HuH-7 (cell line): ENCODE measurements at places on chromosomes 2 and 18.

DNA sequence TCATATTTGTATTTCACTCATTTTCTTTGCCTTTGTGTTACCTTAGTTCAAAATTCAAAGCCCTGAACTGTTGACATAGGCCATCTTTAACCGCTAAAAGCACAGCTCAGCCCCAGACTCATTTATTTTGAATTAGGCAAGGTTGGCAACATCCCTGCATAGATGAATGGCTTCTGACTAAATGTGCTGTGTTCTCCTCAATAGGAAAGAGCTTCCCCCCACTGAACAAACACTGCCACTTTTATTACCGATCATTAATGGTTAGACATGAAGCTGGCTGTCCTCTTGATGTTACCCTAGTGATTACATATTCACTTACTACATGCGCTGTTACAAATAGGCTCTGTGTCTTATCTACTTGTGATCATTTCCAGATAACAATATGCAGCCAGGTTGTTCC is 170.7 kb downstream of the ADCYAP1 start:
- peak; percentile 43 for DNase-seq

GRCh38 chr2:2914252-2914651 is 463.4 kb downstream of the EIPR1 start:
- no peak for DNase-seq

DNA sequence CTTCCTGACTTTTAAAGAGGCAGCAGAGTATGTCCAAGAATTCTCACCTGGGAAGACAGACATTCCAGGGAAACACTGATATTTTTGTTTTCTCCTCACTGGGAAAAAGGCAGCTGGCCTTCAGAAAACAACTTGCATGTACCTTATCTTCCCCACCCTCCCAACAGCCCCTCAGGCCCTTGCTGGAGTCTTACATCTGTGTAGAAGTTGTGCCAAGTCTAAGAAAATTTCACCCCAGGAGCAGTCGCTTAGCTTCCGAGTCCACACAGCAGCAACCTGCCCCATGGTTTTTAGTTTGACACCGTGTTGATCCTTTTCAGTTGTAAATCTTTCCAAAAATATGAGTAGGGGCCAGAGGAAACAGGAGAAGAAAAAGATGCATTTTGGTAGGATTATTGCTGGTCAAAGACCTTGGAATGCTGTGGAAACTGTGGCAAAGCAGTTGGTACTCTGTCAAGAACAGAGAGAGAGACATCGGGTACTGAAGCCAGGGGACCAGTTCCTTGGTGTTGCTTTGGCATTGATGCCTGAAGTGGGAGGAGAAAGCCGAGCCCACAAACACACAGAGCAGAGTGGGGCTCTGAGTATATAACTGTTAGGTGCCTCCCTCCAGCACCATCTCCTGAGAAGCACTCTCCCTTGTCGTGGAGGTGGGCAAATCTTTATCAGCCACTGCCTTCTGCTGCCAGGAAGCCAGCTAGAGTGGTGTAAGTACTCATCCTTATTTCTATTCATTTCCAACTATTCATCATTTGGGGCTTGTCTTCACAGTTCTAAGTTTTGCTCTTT is at the start of gene SLC14A1:
SLC14A1 (plus strand) TSS at position 615 of the 789 bp plus-strand sequence. CDS start 6,140 bp downstream, outside the sequence.
- DNase-seq = no peak

GRCh38 chr2:239273280-239274234 is 127.3 kb downstream of the HDAC4 start:
- DNase-seq = no peak

DNA sequence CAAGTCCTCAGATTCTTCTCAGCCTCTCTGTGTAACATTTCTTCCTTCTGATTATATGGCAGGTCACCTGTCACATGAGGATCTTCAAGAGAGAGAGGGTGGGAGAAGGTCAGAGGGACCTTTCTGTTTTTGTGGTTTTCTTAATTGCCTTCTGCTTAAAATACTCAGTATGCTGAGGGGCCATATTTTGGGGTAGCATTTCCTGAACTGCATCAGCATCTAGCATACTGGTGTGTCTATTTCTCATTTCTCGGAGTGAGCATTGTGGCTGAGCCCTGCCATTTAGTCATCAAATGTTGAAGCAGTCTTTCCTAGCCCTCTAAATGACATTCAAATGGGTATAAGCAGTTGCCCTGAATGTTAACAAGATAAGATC is 162.7 kb downstream of the MYO3B start:
- no peak for DNase-seq

DNA sequence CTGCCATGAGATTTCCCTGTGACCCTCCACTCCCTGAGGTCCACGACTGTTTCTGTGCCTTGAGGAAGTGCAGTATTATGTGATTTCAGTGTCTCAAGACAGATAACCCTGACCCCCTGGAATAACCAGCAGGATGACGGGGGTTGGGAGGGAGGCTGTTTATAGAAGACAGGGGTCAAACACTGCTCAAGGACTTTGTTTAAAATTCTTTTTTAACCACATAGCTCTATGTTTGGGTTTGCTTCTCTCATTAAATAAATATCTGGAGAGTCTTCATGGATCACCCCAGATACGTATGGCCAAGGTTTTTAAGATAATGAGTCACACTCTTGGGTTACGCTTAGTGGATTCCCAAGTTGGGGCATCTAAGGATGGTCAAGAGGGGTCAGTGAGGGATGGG is 523.8 kb upstream of the TNP1 start:
- DNase-seq = no peak

DNA sequence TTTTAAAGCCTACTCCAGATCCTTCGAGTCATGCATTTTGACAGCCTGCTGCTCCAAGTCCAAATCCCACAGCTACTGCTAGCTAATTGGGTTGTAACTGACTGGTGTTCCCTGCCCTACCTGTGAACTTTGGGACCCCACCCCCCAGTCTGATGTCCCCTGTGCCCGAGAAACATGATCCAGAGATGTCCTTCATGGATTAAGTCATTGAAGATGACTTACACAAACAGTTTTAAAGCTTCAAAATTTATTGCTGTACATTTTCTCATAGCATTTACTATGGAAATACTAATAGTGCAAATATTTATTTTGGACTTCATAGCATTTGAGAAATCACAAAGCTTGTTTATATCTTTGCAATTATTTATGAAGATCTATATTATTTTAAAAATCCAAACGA is 73.1 kb downstream of the MBD2 start:
- DNase-seq = no peak

DNA sequence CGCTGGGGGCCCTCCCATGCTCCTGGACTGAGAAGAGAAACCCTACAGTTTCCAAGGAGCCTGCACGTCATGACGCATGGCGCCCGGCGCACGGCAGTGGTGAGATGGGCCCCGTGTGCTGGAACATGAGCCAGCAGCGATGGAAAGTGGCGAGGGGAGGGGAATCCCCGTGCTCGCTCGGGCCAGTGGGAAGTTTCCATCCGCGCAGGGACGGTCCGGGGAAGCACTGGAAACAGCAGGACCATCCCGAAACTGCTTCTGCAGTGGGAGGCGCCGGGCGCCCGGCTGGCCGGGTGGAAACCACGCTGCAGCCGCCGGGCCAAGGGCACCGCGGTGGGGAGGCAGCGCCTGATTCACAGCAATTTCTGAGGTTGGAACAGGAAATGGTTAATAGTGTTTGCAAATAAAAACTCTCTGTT is 4.9 kb upstream of the PDCD1 start:
- no peak for DNase-seq

DNA sequence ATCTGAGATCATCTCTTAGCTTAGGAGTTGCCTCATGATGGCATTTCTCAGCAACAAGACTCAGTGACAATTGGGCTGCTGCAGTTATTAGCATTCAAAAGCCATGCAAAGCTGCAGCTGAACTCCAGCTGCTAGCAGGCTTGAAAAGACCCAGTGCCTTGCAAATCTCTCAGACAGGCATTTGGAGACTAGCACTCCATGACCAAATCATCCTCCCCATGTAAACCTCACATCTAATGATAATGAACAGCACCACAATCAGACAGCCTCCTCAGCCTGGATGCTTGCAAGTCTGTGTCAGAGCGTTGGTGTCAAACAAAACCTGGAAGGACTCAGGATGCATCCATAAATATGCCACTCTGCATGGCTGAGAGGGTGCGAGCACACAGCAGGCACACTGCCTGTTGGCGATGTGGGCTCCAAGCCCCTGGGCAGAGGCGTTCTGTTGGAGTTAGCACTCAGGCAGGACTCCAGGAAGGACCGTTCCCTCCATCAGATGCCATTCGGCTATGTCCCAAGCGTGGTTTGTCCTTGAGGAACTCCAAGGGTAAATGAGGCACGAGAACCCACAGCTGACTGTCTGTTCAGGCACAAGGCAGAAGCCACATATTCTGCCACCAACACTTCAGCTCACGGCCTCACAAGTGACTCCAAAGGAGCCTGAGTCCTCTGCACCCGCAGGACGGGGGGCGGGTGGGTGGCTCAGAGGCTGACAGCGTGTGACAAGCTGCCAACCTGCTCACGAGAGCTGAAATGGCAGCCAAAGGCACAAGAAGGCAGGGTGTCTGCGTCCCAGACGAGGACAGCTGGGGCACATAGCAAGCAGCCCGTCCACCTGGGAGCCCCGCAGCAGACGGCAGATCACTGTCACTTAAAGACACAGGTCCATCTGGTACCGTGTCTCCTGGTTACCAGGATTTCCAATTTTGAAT is 183.8 kb downstream of the MYT1L start:
- no peak for DNase-seq

DNA sequence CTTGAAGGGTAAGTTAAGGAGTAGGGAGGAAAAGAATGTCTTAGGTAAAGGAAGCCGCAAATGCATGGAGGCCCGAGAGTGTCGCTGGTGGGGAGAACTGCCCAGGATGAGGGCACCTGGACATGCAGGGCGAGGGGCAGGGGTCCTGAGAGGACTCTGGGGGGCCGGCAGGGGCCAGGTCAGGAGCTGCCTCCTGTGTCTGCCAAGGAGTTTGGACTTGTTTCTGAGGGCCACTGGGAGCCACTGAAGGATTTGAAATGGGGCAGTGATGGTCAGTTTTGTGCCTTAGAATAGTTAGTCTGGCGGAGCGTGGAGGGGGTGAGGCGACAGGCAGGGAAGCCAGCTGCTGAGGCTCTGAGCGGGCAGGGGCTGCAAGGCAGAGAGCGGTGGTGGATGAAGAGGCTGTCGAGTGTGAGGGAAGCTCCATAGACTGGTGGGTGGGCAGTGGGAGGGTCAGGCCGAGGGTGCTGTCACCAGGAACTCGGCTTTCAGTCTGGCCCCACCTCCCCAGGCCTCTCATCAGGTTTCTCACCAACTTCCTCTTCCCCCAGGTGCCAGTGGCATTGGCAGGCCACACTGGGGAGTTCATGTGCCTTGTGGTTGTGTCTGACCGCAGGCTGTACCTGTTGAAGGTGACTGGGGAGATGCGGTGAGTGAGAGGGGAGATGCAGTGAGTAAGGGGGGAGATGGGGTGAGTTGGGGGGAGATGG is 14.7 kb upstream of the SLC4A3 start:
- DNase-seq = no peak

DNA sequence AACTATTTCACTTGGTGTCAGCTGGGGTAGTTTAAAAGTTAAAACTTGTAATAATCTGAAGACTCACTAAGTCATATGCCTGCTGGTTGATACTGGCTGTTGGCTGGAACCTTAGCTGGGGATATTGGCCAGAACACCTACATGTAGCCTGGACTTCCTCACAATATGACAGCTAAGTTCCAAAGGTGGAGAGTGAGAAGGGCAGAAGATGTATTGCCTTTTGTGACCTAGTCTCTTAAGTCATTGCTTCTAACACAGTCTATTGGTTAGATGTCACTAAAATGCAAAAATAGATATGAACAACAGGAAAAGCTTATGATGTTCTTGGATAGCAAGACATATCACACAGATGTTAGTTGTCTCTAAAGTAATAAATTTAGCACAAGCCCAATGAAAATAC is 113.2 kb upstream of the CHAC2 start:
- no peak for DNase-seq

DNA sequence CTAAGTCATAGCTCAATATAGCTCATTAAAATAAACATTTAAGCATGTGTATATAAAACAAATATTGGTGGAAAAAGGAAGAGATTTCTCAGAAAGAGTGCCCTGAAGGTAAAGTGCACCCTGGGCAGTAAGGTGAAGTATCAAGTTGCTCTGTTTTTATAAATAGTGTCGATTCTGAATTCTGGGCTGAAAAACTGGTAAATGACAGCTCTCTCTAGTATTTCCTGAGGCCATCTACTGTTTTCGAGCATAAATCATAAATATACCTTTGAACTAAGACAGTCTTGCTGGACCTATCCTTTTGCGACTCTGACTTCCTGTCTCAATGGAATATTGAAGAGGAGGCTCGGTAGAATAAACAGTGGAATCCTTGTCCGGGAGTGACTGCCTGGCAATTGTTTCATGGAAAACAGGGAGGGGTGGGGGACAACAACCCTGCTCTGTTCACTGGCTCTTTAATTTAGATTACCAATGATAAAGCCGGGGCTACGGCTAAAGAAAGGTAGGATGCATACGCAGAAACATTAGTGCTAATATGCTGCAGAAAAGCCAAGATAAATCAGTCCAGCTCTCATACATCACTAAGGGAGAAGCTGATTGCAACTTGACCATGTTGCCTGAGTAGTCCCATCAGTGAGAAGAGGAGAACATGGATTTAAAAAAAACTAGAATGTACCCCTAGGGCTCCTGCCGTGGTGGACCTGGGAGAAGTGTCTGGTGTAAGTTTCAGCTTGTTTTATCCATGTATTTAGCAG is 124.1 kb downstream of the RAPGEF4 start:
- no peak for DNase-seq

DNA sequence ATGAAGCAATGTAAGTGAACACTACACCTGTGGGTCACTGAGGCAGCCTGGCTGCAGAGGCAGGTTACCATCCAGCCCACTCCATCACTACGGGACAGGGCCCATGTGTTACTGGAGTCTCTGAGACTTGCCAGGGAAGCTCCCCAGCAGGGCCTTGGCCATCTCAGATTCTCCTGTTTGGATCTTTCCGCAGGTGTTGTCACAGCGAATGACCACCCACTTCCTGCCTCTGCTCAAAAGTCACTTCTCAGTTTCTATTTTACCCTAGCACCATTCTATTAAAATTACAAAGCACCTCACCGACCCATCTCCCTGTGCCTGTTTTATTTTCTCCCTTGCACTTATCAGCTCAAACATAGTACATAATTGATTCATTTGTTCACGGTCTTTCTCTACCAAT is 34.5 kb upstream of the L3MBTL4 start:
- no peak for DNase-seq

- no peak for DNase-seq
These were observed 68.1 kb downstream of the DYM start for GRCh38 chr18:49392352-49392751.
